K562 (cell line): ENCODE measurements at places on chromosomes 11 and 22.
A peak's percentile ranks its signal among the peaks of the same experiment; 100 is the strongest.

- no peak for DNase-seq
These were observed 663 bp upstream of the BUD13 start for GRCh38 chr11:116773203-116774097.

GRCh38 chr11:96680211-96681018 is 290.6 kb downstream of the JRKL start:
- DNase-seq: no peak

DNA sequence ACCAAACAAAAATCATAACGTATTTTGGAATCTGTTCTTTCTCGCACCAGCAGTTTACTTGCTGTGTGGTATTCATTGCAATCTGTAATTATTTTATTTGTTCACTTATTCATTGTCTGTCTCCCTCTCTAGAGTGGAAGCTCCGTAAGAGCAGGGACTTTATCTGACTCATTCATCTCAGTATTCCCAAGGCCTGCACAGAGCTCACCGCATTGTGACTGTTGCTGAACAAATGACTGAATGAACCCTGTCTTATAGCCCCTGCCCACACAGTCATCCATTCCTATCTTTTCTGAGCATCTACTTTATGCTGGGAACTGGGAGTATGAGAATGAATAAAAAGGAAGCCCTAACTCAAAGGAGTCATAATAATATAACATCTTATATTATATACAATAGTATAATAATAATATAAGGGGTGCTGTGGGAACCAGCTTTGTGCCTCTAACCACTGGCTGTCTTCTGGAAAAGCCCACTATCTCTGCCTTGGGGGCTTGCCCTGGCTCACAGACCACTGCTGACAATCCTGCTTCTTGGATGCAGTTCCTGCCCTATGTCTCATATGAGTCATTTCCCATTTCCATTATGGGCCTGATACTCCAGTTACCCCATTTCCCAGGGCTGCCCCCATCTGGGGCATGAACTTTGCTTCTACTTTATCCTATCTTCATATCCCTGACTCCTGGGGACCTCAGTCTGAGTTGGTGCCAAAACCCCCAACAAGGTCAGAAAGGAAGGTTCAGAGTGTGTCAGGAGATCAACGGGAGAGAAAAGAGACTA is 11.0 kb downstream of the XRRA1 start:
- no peak for DNase-seq

DNA sequence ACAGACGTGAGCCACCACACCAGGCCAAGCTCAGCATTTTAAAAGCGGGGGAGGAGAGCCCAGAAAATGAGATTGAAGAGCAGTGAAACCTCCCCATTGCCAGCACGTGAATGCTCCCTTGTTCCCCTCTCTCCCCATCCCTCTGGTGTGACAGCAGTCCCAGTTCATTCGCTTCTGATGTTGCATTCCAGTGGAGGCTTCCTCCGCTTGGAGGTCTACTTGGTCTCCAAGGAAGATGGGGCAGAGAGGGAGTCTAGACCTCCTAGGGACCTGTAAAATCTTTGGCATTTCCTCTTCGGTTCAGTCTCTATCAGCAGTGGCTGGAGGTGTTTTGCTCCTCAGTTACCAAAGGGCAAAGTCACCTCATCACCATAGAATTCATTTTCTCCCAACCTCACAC is 30.2 kb upstream of the EP300 start:
- DNase-seq: no peak

DNA sequence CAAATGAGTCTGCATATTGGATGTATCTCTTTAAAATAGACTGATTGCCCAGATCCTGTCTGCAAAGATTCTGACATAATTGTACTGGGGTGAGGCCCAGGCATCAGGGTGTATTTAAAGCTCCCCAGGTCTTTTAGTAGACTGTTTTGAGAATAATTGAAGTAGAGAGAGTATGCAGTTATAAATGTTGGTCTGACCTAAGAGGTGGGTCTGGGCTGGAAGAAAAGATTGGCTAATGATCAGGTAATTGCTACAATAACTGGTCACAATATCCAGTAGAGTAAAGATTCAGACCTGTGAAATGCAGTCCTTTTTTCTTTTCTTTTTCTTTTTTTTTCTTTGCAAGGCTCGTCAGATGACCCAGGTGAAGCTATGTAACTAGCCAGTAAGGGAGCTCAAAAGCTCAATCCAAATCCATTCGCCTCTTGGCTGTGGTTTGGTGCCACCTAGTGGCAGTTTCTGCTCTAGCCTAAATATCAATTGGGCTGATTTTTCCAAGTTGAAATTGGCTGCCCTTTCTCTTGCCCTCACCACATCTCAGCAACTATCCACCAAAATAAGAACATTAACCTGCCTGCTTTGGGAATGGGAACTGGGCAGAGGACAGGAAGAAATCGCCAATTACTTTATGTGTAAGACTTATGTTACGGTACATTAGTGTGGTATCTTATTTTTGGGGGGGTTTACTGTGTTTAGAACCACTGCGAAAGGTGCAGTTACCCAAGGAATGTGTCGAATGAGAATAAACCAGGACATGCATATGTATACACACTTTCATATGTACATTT is 45.9 kb downstream of the ZNF143 start:
- DNase-seq: peak; percentile 87

DNA sequence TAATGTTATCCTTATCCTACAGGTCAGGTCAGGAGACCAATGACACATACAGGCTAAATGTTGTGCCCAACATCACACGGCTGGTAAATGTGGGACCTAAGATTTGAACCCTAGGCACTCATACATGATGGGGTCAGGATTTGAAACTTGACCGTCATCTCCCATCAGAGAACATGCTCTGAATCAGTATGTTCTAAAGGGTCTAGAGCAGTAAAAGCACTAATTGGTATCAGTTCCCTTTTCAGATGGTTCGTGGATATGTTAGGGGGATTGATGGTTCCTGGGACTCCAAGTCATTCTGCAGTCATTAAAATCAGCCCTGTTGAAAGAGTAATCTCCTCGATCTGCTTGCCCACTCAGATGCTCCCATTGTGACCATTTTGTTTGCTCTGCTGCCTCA is 65.5 kb downstream of the BMAL1 start:
- DNase-seq: no peak
